ENCODE measurements at places on chromosomes 7 and 10.

- no peak for DNase-seq
These were observed 25.1 kb downstream of the MAT1A start for GRCh38 chr10:80264081-80265056.

DNA sequence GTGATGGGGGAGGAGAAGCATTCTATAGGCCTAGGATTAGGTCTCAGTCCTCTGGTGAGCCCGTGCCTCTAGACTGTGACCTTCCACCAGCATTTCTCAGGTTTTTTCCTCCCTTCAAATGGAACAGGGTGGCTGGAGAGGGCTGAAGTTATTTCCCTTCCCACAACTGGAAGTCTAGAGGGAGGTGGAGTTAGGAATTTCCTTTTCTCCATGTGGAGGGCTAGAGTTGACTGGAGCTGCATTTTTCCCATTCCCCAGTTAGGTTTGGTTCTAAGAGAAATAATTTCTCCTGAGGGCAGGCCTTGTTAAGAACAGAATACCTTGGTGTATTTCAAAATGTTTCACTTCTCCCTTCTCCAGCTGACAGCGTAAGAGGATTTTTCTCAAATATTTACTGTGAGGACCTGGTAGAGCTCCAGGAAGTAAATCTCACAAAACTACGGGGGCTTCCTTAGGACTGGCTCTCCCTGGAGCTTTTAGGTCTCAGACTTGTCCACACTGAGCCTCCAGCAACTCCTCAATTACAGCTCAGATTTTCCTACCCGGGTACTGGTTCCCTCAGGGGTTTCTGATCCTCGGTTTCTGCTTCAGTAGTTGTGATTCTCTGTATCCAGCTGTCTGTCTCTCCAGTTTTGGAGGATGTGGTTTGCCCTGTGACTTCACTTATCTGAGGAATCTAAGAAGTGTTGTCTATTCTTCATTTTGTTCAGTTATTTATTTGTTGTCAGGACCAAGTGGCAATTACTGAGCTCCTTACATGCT lies 6.0 kb upstream of the REEP3 start:
- DNase-seq, result no peak

GRCh38 chr10:94219829-94220228 lies 142.9 kb downstream of the NOC3L start:
- DNase-seq, result no peak

DNA sequence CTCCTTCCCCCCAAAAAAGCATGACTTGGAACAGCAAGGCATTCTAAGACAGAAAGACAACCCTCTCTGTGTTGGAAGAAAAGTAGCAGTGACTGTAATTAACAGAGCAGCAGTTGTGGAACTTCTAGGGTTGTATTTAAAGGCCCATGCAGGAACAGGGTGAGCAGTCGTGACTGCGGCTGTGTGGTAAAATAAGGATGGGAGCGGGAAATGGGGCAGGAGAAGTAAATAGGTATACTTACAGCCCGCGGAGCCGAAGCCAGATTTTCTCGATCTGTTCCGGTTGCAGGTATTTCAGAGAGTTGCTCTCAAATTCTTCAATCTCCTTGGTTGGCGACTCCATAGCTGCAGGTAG lies 179 bp downstream of the PDE1C start:
- no peak for DNase-seq

DNA sequence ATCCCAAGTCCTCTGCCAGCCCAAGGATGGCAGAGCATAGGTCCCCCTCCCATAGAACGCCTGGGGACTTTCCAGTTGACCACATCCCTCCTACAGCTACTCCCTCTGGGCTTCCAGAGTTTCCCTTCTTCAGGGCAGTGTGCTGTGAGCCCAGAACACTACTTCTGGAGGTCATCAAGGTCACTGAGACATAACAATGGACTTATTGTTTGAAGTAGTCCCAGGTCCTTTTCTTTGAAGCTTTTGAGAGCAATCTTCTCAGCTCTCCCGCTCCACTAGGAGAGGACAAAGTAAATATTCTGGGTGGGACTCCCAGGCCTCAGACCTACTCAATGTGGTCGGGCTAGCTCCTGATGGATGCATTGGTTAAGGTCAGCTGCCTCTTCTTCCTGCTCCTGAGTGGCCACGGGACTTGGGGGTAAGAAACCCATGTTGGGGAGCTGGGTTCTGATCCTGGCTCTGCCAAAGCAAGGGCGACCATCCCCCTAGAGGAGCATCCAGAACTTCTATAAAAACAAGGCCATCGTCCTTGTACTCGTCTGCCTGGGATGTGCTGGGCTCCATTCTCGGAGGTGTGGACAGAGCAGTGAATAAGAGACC lies 83.5 kb upstream of the DDC start:
- no peak for DNase-seq

DNA sequence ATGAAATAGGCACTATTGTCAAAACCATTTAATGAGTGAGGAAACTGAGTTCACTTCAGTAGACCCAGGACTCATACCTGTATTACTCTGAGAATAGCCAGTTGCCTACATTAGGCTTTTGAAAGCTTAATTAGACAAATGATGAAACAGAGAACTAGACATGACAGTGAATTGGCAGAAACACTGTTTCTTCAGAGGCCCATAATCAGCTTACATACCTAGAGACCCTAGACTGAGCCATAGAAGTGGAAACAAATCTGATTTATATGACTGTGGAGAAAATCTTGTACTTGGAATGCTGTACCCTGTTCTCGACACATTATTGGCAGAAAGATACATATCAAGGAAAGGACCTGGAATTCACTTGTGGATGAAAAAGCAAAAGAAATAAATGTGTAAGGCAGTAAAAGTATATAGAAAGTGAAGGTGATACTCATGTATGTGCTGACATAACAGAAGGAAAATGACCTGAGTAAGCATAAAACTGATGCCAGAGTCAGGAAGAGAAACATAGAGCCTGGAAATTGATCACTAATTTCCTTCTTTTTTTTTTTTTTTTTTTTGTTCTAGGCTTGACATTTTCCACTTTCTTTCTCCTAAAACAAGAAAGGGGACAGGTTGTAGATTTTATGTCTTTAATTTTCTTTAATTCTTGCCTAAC lies 251.5 kb downstream of the BICC1 start:
- DNase-seq, result no peak

All from nucleus accumbens (tissue), 56 donors.